ENCODE measurements at places on chromosomes 1 and 21.

GRCh38 chr1:224014330-224014649 lies 99.6 kb upstream of the FBXO28 start:
- peak; percentile 18 for DNase-seq

DNA sequence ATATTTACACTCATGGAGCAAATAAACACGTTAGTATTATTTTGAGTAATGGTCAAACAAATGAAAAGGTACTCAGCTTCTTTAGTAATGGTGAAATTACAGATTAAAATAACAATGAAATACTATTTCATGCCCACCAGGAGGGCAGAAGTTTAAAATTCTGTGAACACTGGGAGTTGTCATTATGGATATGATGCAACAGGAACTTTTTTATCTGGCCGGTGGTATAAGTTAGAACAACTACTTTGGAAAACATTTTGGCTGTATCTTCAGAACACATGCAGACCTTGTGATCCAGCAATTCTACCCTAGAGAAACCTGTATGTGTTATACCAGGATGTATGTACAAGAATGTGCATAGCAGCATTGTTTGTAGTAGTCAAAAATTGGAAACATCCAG lies 23.2 kb upstream of the PPP1R8 start:
- no peak for DNase-seq

DNA sequence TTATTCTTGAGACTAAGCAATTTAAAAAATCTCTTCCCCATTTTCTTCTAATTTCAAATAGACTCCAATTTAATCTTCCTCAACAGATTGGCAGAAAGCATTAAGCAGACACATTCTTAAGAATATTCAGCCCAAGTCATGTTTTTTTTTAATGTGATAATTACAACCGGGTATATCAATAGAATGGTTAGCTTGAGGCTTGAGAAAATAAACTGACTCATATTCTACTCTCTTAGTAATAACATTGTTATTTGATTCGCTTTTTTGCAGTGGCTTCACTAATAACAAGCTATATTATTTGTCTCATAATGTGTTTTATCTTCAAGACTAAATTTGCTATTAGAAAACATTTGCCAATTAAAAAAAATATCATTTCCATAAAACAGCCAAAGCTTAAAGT lies 488.6 kb upstream of the RGS18 start:
- peak; percentile 19 for DNase-seq

GRCh38 chr1:205026181-205026580 lies 16.8 kb upstream of the CNTN2 start:
- DNase-seq: no peak

- DNase-seq: no peak
These were observed 27.7 kb upstream of the AJAP1 start for GRCh38 chr1:4626560-4627319.

- DNase-seq: no peak
These were observed 124.5 kb upstream of the GALNT2 start for GRCh38 chr1:229942501-229942900.

DNA sequence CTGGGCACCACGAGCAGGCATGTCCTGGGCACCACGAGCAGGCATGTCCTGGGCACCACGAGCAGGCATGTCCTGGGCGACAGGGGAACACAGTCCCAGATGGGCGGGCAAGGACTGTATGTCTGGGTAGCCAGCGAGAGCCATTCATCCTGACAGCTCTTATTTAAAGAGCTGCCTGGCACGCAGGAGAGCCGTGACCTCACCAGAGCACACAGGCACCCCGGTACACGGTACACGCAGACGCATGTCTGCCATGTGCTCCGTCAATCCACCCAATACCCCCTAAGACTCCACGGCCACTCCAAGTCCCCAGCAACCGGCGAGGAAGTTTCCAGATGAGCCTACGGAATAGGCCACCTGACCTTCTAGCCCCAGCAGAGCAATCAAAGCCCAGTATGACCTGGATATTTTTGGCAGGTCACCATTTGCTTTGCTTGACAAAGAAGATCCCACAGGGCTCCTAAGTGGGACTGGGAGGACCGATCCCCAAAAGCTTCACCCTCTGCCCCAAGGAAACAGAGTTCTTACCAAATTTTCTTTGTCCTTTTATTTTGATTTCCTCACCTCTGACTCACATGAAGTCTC lies 51.7 kb downstream of the CASZ1 start:
- no peak for DNase-seq

DNA sequence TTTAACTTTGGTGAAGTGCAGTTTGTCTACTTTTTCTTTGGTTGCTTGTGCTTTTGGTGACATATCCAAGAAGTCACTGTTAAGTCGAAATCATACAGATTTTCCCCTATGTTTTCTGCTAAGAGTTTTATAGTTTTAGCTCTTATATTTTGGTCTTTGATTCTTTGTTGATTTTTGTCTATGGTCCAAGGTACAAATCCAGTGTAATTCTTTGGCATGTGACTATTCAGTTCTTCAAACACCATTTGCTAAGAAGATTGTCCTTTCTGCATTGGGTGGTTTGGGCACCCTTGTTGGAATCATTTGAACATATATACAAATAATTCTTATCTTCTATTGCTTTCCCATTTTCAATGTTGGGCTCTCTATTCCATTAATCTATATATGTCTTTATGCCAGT lies 16.2 kb downstream of the HIPK1 start:
- DNase-seq: no peak

DNA sequence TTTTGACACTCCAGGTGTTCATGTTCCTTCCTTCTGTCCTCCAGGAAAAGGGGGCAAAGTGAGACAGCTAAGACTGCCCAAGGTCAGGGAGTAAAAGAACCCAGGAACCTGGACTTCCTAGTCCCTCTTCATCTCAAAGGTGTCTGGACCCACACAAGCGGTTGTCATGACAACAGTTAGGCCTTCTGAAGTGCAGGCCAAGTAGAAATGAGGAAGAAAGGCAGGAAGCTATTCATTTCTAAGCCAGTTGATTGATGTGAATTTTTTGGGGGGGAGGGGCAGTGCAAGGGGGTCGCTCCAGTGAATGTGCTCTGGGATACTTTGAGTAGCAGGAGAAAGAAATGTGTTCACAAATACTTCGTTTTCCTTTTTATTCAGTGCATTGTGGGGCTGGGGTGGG lies 114.3 kb downstream of the NAV1 start:
- DNase-seq: no peak

DNA sequence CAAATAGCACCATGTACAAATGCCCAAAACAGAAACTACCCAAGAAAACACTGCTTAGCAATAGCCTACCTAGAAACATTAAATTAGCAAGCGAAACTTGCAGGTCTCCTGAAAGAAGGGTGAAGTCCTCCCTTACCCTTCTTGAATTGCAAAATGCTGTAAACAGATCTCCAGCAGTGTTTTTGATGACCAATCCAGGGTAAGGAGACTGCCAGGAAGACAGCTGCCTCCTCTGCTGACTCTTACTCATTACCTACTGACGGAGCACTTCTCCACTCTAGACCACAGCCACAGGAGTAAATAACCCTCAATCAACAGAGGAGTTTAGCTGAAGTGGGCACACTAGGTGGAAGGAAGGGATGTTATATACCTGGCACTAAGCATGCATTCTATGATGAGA lies 32.2 kb upstream of the GADD45A start:
- DNase-seq: peak; percentile 96

DNA sequence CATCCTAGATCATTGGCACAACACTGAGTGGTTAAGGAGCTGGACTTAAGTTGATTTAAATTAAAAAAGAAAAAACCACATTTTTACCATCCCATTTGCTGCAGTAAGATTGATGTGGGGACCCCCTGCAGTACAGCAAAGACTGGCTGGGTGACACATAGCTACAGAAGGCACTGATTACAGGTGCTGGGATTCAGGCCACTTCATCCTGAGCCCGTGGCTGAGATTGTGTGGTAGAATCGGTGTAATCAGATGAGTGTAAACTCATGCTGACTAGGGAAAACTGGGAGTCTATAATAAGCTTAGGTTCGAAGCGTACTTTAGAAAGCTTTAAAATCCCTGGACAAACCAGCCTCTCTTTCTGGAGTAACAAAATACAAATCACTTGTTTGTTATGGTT lies 70.1 kb downstream of the SLC25A24 start:
- no peak for DNase-seq

All from LHCN-M2 (cell line).